ENCODE measurements at places on chromosomes 7 and 10. TPM values are rescaled to one million over a fixed set of nuclear protein-coding genes. Genes with fewer than 3 reads are reported as not detected.

Gene OPN1SW
- total RNA-seq, result not detected

DNA sequence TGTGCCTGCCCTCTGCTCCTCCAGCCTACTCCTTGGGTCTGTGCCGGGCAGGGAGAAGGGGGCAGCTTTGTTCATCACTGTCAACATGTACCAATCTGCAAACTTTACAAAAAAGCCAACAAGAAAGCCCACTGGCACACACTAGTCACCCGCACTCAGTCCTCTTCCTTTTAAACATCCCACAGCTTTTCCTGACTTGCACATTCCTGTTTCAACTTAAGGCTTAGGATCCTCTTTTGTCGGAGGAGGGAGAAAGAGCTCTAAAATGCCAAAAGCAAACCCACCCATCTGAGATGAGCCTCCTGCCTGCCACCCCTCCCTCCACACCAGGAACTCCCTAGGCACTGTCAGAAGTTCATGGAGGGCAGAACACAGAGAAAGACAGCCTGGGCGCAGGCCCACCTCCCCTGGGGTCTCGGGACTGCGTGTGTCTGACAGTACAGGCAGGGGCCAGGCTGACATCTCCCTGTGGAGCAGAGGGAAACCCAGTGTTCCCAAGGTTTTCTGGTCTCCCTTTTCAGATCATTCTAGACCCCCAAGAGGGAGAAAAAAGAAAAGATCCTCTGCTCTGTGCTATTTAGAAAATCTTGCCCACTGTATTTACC lies 5.4 kb downstream of the PDIA4 start:
- no peak for DNase-seq

Gene TMEM236
- total RNA-seq, result 0.24 TPM

- DNase-seq, result no peak
Observed at GRCh38 chr7:36439624-36440023, 50.0 kb downstream of the ANLN start.

DNA sequence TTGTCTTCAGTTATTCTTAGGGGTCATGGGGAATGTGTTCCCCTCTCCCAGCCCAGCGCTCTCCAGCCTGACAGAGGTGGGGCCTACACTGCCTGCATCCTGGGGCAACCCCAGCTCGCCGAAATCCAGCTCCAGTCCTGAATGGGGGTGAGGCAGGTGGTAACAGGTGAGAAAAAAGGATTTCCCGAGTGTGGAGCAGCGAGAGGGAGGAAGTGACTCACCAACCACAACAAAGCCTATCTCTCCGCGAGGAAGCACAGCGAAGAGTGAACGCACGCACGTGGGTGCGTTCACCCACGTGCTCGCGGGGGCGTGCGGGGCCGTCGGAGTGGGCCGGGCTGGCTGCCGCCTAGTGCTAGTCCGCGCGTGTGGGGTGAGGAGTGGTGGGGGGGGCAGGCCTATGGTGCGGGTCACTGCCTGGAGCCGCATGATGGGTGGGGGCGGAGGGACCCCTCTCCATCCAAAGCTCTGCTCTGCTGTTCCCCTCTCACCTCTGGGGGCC lies 855 bp upstream of the PALD1 start:
- peak; percentile 78 for DNase-seq

Measured in thymus (tissue), 14 donors.